ENCODE measurements at places on chromosomes 5 and 9.

- DNase-seq: no peak
Measured at GRCh38 chr9:116895961-116896360, 208.9 kb downstream of the TRIM32 start.

- no peak for DNase-seq
Measured at GRCh38 chr9:113005777-113006176, 6.2 kb downstream of the ZNF883 start.

GRCh38 chr9:38018958-38019602 is 49.9 kb downstream of the SHB start:
- DNase-seq: no peak

GRCh38 chr9:80114241-80114640 is 542.5 kb downstream of the TLE4 start:
- DNase-seq: no peak

- peak; percentile 2 for DNase-seq
Measured at GRCh38 chr5:31232273-31232888, 38.9 kb downstream of the CDH6 start.

DNA sequence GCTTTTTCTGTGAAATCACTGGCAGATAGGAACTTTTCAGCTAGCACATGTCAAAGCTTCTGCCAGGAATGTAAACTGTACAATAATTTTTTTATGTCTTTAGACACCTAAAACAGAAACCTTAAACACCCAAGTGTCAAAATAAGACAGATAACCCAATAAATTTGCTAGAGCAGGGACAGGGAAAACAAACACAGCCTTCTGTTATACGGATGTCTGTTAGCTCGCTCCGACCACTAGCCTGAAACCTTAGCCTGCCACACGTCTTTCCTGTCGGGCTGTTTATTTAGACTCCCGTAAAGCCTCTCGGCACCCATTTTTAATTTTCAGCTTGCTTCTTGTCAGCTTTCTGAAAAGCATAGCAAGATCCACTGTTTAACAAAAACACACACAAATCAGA is 355.4 kb upstream of the SLC24A2 start:
- no peak for DNase-seq

DNA sequence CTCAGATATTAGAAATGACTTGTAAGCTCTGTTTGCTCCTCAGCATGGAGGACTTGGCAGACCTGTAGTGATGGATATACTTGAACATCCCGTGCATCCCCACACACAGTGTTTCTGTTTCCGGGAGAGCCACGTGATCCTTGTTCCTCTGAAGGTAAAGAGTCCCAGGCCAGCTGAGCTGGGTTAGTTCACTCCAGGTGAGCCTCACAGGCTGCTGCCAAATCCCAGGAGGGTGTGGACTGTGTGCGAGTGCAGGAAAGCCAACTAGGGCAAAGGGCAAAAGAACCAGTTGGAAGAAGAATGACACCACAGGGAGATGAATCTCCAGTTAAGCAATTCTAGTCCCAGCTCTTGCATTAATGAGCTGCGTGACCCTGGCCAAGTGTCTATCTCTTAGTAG is 10.4 kb upstream of the TOMM5 start:
- no peak for DNase-seq

GRCh38 chr9:93045521-93045920 is 13.0 kb upstream of the SUSD3 start:
- DNase-seq: no peak

DNA sequence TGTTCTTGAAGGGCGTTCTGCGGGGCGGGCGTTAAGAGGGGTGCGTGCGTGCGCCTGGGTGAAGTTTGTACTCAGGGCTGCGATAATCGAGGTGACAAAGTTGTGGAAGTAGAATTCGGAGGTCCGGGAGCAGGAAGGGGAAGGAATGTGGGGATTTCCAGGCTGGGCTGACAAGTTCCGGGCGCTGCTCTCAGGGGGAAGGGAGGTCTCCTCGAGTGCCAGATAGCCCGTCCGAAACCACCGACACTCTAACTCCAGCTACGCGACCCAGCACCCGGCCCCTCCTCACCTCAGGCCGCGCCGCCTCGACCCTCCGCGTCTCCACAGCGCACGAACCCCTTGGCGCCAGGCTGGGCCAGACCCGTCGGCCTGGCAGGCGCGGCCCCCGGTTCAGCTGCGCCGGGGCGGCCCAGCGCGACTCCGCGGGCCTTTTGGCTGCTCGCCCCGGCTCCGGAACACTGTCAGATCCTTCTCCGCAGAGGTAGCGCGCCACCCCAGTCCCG is at the start of gene IL6ST:
Gene IL6ST (minus strand): TSS at position 469 of the 503 bp plus-strand sequence. CDS start 18,685 bp downstream, outside the sequence.
- no peak for DNase-seq

DNA sequence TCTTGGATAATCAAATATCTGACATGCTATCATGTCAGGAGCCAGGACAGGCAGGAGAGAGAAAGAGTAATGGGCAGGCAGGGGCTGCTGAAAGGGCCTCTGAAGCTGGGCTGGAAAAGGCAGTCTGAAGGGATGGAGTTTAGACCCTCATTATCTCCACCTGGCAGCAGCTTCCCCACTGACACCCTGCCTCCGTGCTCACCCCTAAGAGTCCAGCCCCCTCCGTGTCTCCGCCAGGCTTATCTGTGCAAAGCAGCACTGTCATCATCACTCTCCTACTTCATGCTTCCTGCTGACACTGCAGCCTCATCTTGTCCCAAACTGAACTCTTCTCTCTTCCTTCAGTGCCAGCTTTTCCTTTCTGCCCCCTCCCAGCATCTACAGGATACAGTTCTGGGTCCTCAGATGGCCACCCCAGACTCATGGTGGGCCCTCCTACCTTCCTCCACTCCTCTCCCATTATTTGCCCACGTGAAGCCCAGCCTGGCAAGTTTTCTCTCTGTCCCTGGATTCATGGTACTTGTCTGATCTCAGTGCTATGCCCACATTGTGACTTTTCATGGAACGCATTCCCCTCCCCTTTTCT is 70.9 kb upstream of the KLF9 start:
- DNase-seq: no peak

DNA sequence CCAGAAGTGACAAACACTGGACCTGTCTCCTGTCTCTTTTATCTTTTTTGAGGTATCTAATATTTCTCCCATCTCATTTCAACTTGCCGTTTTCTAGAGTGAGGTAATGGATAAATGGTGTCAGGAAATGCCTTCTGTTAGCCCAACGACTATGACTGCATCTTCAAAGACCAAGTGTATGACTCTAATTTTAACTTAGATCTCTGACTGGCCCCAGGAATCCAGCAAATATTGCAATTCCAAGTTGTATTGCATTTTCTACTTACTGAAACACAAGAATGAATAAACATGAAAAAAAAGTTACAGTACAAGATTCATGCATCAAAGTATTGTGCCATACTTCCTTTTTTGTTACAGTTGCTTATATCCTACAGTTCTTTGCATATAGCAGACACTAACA is 26.3 kb downstream of the SLC28A3 start:
- DNase-seq: no peak
